ENCODE measurements at places on chromosomes 6 and 20.
A peak's percentile ranks its signal among the peaks of the same experiment; 100 is the strongest.

DNA sequence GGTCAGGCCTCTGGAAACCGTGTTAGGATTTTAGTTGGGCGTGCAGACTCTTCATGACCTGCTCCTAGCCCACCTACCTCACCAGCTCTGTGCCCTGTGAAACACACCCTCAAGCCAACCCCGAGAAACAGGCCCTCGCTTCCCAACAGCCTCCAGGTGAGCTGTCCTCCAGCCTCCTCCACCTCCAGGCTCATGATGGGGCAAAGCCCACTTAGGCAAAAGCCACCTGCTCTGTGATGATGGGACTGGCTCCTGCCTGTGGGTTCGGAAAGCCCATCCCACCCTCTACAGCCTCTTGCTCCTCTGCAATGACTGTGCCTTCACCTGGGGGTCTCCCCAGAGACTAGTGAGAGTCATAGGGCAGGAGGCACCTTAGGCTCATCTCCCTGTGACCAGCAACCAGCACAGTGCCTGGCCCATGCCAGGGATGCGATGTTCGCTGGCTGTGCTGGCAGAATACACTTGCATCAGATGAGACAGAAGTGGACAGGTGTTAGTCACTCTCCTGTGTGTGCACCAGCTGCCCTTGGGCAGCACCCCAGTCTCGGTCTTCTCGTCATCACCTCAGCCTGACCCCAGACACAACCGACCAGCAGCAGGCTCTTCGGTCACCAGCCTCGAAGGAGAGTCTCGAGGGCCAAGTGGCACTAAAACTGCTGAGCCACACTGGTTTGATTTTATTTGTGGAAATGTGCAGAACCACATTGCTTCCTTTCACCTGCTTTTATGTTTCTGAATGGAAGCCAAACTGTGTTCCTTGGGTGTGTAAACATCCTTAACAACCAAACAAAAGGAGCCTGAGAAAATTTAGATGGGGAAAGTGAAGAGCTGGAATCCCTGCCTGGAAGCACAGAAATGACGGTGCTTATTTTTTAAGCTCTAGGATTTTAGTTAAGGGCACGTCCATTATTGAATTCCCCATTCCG, 10.7 kb downstream of the PXDC1 start:
- DNase-seq = no peak

GRCh38 chr20:57180954-57181353, 85.5 kb downstream of the BMP7 start:
- no peak for DNase-seq

DNA sequence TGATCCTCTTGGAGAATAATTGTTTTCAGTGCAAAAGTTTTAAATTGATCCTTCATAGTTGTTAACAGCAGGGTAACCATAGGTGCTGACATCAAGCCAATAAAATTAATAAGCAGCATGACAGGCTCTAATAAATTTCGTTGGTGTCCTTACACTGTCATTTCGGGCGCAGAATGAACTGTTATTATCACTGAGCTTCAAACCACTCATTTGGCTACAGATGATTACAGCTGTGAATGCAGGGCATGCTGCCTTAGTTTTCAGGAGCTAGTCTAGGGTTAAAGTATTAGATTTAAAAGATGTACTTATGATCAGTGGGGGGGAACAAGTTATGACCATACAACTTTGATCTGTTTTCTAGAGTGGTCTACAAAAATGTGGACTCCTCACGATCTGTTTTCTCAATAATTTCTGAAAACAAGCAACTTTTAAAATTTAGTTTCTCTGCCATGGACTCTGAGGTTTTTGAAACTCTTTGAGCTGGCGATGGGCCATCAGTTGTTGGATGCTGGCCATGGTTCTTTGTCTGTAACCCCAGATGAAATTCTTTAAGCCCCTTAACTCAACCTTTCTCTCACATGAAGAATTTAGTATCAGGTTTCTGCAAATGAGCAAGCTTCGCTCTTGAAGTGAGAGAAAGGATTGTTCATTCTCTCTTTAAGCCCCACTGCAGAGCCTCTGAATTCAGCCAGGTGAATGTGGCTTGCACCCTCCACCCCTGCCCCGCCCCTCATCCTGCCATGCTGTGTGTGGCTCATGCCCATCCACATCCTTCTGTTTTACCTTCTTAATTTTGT, 99.1 kb upstream of the MTHFD1L start:
- DNase-seq = no peak

GRCh38 chr6:43921548-43922425, 151.8 kb downstream of the VEGFA start:
- no peak for DNase-seq

- no peak for DNase-seq
These were observed 28.8 kb upstream of the VEGFA start for GRCh38 chr6:43740961-43741764.

DNA sequence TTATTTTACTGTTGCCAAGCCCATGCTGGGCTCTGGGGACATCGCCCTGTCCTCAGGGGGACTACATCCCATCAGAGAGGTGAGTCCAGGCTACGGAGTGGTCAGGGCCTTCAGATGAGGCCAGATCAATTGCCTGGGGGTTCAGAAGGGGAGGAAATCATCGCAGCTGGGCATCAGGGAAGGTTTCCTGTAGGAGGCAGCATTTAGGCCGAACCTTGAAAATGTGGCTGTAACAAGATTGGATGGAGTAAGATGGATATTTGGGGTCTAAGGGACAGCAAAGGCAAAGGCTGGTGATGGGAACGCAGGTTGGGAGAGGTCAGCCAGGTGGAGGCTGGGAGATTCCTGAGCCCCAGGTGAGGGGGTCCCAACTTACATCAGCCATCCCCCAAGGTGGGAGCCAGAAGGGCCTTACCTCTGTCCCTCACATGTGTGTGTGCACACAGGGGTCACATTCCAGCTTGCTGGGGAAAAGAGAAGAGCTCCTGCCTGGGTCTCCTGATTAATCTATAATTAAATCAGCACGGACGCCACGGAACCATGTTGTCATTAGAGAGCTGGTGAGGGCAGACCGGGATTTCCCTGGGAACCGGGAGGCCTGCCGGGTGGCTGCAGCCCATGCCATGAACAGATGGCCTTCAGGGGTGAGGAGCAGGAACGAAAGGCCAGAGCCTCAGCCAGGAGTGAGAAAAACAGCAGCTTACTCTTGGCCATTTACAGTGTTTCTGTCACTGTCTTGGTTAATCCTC, 30.5 kb upstream of the DLGAP4 start:
- DNase-seq = no peak

- no peak for DNase-seq
These were observed 152.5 kb downstream of the MTHFD1L start for GRCh38 chr6:151018046-151018445.

DNA sequence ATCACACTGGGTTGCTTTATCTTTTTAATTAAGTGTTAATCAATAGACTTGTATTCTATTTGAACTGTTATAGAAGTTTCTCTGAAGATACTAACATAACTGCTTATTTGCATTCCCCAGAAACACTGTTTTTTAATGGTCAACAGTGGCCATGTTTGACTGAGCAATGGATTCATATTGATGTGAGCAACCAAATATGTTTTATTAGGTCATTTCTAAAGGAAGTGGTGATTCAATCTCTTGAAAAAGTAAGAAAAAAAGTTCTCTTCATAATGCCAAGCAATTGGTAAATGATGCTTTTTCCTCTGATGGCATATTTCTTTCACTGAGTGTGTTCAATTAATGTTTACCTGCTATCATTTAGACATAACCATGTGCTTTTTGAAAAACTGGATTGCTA, 593.0 kb upstream of the CITED2 start:
- no peak for DNase-seq

DNA sequence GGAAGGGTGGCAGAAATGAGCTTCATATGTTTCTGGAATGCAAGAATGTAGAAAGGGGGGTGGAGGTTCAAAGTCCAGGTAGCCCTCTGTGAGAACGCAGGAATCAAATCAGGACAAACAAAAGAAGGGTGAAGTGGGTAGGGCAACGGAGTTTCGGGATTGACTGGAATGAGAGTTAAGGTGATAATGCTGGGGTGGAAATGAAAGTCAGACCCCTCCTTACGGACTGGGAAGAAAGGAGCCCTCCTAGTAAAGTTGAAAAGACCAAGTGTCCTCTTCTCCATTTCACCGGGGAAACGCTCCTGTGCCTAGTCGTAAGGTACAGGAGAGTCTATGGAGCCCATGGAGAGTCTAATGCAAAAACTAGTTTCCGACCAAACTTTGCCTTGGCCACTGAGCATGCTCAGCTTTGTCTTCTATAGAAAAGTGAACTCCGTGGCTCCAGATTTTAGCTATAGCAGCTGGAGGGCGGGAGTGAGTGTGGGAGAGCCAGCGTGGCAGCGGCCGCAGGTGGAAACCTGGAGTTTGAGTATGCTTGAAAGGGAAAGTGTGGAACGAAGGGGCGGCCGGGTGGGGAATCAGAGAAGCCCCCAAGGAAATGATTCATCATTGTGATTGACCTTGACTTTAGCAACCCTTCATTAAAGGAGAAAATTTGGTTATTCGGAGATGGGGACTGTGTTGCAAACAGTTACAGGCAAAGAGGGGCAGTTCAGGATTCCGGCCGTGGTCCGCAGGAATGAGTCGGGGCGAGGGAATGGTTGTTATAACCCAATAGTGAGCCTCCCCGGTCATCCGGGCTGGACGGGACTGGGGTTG, 1.3 kb upstream of the LRRC1 start:
- DNase-seq = no peak

DNA sequence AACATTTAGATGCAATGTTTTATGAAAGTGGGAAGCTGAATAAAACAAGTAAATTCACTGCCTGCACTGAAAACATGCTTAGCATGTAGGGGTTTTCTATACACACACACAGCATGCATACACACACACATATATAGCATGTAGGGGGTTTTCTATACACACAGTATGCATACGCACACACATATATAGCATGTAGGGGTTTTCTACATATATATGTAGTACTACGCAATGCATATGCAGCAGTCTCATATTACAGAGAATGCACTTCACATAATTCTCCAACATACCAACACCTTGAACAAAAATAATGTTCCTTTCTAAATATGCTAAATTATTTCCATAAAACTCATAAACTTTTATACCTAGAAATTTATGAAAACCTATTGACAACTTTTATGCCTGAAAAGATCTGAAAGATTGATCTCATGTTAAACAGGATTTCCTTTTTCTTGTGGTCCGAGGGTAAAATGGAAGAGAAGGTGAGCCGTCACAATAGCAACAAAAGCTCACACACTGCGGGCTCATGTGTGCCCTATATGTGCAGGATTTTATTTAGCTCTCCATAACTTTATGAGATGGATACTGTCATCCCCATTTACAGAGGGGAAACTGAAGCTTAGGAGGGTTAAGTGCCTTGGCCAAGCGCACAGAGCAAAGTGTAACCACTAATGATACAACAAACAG, 81.9 kb upstream of the TULP1 start:
- DNase-seq = no peak

GRCh38 chr20:17017232-17017631, 209.6 kb upstream of the PCSK2 start:
- DNase-seq = no peak

- DNase-seq = no peak
These were observed 155.5 kb upstream of the SIM1 start for GRCh38 chr6:100620085-100620840.

- DNase-seq = no peak
These were observed 151.6 kb downstream of the SASH1 start for GRCh38 chr6:148494226-148494625.

DNA sequence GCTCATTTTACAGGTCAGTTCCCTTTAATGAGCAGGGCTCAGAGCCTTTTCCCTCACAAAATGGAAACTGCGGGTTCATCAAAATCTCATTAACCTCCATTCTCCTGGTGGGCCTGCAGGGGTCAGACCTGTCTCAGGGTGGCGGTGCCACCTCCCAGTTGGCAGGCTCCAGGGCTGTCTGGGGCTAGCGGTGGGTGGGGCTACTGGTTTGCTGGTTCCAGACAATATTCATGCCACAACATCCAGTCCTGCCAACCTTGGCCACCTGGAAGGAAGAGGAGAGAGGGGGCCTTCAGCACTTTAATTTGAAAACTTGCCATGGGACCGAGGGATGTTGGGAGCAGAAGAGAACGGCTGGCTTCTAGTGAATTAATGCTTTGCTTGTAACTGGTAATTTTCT, 41.9 kb upstream of the CTNNBL1 start:
- no peak for DNase-seq

GRCh38 chr6:12909833-12910232, 193.3 kb downstream of the PHACTR1 start:
- DNase-seq = no peak

DNA sequence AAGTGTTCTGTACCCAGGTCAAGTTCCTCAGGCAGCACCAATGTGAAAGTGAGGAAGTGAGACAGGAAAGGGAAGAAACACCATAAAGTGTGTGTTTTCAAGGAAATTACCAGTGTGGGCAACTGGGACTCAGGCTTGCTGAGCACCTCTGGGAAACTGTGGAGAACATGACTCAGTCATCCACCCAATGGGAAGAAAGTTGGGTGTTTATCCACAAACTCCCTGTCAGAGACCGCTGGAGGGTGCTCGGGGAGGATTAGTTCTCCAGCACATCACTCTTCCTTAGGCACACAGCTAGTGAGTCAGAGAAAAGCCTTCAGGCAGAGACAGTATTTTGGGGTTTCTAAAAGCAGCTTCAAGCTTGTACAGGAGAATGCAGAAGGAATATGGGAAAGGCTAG, 93.6 kb downstream of the PCSK2 start:
- peak; percentile 31 for DNase-seq

DNA sequence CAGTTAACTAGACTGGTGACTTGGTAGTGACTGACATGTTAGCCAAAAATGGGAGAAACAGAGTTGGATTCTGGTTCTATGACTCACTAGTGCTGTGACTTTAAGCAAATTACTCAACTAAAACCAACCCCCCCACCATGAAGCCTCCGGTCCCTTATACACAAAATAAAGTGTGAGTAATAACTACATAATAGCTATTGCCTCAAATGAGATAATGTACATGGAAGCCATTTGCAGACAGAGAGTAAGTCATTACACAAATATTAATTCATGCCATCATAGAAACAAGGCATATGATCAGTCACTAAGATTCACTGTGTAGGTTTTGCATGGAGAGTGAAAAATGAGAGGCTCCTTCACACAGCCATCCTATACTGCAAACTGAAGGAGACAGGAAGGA, 111.9 kb downstream of the HIVEP2 start:
- DNase-seq = no peak

GRCh38 chr20:48933017-48933766, 11.7 kb downstream of the ARFGEF2 start:
- DNase-seq = no peak

DNA sequence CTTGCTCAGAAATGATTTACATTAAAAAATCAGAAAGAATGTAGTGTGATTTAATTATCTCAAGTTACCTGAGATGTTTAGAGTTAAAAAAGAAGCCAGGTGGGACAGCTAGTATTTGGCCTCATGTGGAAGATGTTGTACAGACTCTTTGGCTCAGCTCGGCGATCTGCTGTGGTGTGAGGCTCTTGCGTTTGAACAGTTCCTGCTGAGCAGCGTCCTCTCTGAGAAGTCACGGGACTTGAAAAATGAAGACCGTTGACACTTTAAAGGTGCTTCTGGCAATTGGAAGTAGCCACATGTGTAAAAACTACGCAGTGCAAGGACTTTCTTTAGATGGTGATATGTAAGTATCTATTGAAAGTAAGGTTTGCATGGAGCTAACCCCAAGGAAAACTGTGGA, 169.0 kb downstream of the BACH2 start:
- no peak for DNase-seq

- DNase-seq = no peak
These were observed 336.4 kb upstream of the HSF2 start for GRCh38 chr6:122063076-122063475.

All from GOT3 (cell line).